ENCODE measurements at places on chromosomes 11 and 22. TPM values are rescaled to one million over a fixed set of nuclear protein-coding genes. Genes with fewer than 3 reads are reported as not detected.

Gene LMNTD2
- not detected for total RNA-seq

Gene THAP7
- 21.8 TPM for total RNA-seq

Gene GGTLC3
- total RNA-seq, result not detected

Gene HEPN1
- total RNA-seq, result not detected

Gene OR2AG2
- total RNA-seq, result 0.09 TPM

Gene TUBA8
- total RNA-seq, result not detected
